ENCODE measurements at places on chromosomes 11 and 22.

DNA sequence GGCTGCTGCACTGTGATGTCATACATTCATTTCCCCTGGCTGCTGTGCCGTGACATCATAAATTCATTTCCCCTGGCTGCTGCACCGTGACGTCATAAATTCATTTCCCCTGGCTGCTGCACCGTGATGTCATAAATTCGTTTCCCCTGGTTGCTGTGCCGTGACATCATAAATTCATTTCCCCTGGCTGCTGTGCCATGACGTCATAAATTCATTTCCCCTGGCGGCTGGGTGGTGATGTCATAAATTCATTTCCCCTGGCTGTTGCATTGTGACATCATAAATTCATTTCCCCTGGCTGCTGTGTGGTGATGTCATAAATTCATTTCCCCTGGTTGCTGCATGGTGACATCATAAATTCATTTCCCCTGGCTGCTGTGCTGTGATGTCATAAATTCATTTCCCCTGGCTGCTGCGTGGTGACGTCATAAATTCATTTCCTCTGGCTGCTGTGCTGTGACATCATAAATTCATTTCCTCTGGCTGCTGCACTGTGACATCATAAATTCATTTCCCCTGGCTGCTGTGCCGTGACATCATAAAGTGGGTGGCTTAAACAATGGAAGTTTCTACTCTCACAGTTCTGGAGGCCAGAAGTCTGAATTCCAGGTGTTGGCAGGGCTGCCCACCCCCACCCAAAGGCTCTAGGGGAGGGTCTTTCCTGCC lies 301.1 kb downstream of the SHANK2 start:
- DNase-seq, result no peak

DNA sequence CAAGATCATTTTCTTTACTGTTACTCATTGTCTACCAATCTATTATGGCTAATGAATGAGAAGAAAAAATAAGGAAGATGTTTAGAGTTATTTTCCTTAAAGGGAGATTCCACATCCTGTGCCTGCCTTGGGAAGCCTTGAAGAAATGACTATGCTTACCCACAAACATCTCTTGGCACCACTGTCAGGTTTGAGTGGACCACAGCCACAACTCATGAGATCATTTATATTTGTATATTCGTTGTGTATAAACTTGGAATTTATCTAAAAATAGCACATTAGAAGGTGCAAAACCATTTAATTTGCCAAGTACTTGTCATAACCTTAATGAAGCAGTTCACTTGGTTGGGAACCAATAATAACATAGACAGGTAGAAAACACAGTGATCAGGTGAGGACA lies 740.8 kb downstream of the DLG2 start:
- no peak for DNase-seq

- peak; percentile 59 for DNase-seq
These were observed 8.6 kb downstream of the MRPL11 start for GRCh38 chr11:66429983-66430602.

DNA sequence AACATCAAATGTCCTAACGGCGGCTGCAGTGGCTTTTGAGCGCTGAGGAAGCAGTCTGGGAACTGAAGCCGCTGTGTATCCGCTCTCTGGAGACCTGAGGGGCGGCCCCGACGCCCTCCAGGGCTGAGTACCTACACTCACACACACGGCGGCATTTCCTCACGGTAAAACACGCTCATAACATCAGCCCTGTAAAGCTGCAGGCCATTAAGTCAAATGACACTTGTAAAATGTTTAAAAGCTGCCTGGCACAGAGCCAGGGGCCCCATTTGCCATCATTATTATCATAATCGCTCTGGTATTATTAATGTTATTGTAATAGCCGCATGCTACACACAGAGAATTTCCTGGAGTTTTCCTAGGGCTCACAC lies 5.1 kb downstream of the CARS1 start:
- DNase-seq, result no peak

- no peak for DNase-seq
These were observed 39.9 kb downstream of the TRAF6 start for GRCh38 chr11:36469881-36470802.

GRCh38 chr11:975827-976226 lies 50.2 kb downstream of the AP2A2 start:
- DNase-seq, result no peak

GRCh38 chr22:26734339-26735018 lies 77.1 kb downstream of the MIAT start:
- DNase-seq, result no peak

GRCh38 chr11:134438542-134439537 lies 26.8 kb upstream of the B3GAT1 start:
- DNase-seq, result no peak

GRCh38 chr11:105368711-105369110 lies 229.1 kb upstream of the CARD18 start:
- no peak for DNase-seq

- DNase-seq, result no peak
These were observed 1.7 kb downstream of the NCF4 start for GRCh38 chr22:36862251-36863242.

DNA sequence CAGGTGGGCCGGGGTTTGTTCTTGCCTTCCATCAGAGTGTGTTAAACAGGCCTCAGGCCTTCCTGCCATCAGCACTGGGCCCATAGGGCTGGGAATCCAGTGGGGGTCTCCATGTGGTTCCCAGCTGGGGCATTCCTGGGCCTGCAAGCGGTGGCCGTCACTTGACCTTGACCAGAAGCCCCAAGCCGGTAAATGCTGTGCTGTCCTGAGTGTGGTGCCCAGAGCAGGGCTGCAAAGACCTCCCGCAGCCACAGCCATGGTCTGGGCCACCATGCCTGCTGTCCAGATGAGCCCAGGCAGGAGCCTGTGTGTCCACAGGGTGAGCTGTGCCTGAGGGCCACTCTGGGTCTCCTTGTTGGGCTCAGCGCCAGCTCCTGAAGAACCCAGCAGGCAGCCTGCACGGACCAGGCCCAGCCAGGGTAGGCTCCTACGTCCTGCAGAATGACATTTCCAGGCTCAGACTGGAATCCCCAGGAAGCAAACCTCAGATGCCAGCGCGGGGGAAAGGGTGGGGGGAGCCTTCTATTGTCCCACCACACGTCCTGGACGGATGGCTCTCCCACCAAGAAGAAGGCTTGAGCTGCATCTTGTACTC lies 117.3 kb downstream of the KCNQ1OT1 start:
- no peak for DNase-seq

- DNase-seq, result no peak
These were observed 14.8 kb downstream of the APLNR start for GRCh38 chr11:57222239-57222638.

- DNase-seq, result no peak
These were observed 15.7 kb upstream of the GDPD5 start for GRCh38 chr11:75541193-75542087.

DNA sequence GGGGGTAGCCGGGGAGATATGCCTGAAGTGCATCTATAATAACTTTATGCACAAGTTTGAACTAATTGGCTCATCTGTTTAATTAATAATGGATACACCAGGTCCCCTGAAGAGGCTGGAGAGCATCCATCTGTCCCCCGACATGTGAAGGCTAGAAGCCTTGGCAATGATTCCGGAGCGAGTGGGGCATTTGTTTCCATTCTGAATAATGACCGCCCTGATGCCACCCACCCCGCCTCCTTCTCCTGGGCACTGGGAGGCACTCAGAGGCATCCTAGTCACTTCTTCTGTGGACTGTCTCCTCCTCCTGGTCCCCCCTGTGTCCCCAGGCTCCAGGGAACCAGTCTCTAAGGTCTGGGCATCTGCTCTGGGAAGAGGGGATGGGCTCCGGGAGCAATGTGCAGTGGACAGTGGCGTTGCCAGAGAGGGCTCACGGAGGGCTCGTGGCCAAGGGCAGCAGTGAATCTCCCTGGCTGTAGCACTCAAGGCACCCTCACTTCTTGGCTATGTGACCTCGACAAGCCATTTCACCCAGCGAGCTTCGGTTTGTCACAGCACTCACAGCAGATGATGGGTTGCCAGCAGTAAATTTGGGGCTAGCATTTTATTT lies 64.7 kb downstream of the TSPAN18 start:
- DNase-seq, result no peak

DNA sequence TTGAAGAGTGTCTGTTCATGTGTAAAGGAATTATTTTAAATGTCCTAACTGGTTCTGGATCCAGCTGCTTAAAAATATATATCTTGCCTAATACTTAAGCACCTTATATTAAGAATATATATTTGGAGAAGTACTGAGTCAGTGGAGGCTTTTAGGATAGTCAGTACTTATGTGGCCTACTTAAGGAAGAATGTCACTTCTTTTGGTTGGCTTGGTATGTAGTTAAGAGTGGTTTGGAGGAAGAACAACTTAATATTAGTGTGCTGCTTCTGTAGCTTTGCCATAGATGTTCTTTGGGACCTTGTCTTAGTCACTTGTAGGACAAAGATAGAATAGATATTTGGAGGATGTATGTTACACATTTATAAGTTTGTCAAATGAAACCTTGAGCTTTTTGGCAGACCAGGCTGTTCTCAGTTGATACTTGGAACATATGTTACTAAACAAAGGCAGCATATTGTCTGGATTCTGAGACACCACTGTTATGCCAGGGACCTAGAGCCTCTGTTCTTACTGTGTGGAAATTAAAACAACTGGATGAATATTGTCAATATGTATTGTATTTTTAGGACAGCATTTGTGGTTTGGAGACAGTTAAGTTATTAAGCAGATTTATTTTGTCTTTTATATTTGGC lies 4.9 kb downstream of the HIPK3 start:
- DNase-seq, result no peak

DNA sequence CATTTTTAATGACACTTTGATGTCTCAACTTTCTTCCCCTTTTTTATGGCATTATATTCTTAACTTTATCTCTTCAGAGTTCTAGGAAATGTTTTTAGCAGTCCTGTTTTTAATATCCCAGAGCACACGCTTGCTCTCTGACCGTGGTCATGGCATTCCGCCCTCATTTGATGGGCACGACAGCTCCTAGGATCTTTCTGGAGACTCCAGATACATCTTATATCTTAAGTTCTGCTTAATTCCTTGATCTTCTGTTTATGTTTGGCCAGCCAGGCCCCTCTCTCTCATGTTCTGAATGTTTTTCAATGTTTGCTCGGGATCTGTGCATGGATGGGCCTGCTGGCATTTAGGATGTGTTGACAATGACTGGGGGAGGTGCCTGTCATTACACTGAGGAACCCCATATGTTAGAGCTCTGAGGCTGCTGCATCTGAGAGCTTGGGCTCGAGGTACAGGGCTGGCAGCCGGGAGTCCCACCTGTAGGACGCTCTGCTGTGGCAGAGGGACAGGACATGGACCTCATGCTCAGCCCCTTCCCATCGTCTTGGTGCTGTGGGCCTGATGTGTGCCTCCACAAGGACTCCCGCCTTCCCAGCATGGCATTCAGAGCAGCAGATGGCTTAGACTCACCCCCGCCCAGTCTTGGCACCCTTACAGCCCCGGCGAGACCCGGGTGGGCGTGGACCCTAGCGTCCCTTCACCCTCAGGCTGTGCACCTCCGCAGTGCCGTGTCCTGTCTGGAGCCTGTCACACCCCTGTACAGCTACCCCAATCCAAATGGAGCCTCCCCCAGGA lies 75.0 kb downstream of the CDKN1C start:
- no peak for DNase-seq

DNA sequence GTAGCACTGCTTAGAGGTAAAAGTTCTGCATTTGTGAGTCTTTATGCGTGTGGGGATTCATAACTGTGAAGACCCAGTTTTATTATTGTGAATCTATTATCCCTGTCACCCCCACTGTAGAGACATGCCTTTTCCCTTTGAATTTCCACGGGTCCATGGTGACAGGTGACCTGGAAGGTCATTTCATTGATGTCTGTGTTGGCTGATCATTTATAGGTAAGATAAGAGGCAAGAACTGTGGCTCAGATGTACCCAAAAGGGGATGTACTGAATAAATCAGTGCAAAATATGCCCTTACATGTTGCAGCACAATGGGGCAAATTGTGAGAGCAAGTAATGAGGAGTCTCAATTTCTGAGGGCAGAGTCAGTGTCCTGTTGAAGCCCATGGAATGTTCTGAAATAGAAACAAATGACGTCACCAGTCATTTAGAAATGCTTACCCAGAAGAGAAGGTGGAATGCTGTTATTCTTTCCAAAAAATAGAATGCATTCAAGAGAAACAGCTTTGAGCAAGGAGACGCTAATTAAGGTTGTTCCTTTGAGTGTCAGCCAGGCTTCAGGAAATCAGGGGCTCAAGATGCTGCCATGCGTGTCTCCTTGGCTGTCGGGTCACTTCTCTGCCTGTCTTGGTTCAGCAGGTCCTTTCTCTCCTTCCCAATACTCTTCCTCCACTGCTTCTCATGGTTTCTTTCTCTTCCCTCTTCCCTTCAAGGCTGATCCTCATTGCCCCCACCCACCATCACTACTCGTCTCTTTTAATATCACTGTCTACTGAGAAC lies 118.7 kb upstream of the E2F8 start:
- no peak for DNase-seq

GRCh38 chr11:126537492-126537891 lies 182.0 kb downstream of the ST3GAL4 start:
- DNase-seq, result no peak

- DNase-seq, result no peak
These were observed 6.2 kb downstream of the ZDHHC8 start for GRCh38 chr22:20137671-20138416.

DNA sequence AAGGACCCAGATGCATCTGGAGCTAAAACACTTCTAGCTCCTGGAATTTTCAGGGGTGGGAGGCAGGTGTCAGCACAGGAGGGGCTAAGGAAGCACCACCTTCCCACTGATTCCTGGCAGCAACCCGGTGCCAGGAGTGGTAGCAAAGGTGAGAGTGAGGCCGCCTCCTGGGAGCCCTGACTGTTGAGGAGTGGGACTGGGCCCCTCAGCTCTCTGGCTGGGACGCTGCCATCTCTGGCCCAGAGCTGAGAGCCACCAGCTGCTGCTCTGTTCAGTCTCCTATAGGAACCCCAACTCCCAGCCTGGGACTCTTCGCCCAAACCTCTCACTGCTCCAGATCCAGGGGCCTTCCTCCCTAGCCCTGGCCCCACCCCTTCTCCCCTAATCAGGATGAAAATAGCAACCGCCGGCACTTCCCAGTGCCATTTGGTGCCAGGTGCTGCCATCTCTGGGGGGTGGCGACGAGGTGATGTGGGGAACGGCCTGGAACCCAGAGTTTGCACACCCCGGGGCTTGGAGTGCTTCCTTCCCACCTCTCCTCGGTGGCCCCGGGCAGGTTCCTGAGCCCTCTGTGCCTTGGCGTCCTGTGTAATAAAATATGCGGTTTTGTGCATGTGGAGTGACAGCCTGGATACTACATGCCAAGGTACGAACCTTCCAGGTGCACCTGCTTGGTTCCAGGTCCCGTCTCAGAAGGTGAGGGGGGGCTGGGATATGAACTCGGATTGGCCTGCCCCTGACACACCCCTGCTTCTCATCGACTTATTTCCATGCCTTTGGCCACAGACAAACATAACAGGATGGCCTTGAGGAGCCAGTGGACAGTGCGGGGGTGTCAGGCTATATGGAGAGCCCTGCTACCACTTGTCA lies 35.7 kb upstream of the CELSR1 start:
- no peak for DNase-seq

DNA sequence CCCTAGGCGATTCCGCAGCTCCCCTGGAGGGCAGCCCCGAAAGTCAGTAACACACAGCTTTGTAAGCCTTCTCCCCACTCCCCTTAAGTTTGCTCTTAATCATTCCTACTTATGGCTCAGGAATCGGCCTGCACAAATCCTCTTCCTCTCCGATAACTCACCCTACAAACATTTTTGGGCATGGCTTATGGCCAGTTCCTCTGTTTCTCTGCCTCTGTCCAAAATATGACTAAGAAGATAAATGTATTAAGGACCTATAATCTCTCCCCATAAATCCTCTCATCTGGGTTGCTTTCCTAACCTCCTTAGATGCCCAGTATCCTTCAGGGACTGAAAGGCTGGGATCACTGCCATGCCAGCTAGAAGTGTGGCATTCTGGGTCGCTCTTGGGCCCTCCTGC lies 41.0 kb downstream of the PAMR1 start:
- DNase-seq, result no peak
